ENCODE measurements at places on chromosomes 1 and 21.
A peak's percentile ranks its signal among the peaks of the same experiment; 100 is the strongest.

DNA sequence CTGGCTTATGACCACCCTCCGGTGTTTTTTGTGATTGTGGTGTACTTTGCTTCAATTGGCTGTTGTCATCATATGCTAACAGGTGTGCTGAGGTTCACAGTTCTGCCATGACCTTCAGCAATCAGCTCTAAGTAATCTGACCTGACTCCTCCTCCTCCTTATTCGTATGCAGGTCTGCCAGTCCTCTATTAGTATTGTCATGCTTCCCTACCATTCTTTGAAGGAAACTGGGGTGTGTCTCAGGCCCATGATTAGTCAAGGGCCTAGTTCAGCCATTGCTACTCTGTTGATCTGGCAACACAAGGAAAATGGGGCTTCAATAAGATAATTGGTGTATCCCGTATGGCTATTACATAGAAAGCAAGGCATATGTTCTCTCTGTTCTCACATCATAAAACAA is 332.3 kb upstream of the DPYD start:
- DNase-seq: no peak

GRCh38 chr1:179728271-179728670 is 14.8 kb upstream of the FAM163A start:
- no peak for DNase-seq

- no peak for DNase-seq
These were observed 717.2 kb downstream of the NCAM2 start for GRCh38 chr21:21715266-21715969.

GRCh38 chr1:92691925-92692324 is 93.0 kb downstream of the EVI5 start:
- DNase-seq: peak; percentile 9

DNA sequence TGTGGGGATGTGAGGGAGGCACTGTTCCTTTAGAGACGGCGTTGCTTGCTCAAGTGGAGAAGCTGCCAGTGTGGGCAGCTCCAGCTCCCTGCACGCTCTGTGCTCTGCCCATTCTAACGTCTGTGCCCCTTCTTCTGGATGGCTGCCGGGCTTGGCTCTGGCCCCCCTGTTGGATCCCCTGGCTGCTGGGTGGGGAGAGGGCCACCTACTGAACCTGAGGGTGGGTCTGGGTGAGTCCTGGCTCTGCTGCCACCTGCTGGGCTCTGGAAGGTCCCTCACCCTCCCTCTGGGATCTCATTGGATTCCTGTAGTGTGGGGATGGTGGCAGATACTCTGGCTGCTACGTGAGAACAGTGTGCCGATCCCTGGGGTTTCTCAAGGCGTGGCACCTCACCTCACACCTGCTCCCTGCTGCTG is 5.0 kb downstream of the PFKL start:
- DNase-seq: peak; percentile 56

DNA sequence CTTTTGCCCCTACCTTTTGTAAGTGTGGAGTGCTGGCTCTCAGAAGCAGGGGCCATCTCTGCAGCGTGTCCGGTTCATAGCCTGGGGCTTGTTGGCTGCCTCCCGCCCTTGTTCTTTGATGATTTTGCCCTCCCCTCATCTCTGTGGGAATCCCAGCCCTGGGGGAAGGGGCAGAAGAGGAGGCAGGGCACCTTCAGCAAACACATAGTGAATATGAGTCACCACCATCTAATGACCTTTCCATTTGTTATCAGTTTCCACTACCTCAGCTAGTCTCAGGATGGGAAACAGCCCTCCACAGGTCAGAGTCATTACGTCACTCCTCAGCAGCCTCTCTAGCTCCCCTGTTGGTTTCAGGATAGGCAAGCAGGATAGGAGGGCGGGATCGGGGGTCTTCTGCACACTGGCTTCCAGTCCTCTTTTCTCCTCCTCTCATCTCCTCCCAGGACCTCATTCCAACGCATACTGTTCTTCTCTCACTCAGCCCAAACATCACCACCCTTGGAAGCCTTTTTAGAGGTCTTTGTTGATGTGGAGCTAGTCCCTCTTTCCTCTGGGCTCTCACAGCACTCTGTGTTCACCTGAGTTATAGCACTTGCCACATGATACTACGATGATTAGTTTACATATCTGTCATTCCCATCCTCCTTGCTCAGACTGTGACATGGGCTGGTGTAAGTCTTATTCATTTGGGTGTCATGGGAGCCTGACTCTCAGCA is 15.8 kb downstream of the GADD45A start:
- DNase-seq: no peak

DNA sequence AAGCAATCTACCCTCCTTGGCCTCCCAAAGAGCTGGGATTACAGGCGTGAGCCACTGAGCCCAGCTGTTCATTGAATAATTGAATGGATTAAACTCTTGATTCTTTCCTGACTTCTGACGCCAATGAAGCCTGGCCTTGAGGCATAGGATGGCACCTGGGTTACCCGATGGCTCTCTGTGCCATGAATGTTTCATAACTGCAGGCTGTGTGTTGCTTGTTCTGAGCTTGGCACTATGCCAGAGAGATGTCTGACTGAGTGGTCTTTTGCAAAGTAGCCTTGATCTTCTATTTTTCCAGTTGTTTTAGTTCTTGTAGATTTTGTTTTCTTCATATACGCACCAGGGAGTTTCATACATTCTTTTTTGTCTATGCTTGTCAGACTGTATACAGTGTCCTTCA is 38.5 kb upstream of the AK4 start:
- DNase-seq: no peak

GRCh38 chr1:22222723-22223122 is 79.8 kb upstream of the WNT4 start:
- no peak for DNase-seq

GRCh38 chr1:170402476-170403311 is 129.3 kb upstream of the GORAB start:
- no peak for DNase-seq

GRCh38 chr1:220182111-220182510 is 88.2 kb downstream of the IARS2 start:
- DNase-seq: no peak

All from GM12865 (cell line).